ENCODE measurements at places on chromosomes 13 and 19.

DNA sequence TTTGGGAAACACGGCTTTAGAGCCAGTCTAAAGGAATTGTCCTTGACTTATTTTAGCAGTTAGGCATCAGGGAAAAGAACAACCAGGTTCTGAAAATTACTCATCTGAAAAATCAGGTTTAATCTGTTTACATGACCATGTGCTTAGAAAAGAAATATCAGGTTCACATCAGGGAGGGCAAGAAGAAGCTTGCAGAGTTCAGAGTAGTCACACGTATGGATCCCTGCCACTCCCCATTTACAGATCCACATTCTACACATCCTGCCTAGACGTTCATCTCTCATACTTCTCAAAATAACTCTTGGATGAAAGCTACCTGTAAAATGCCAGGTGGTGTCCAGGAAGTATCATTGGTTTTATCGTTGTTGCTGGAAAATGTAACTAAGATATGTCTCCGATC, 14.0 kb upstream of the PHF11 start:
- no peak for DNase-seq

- DNase-seq = no peak
Observed at GRCh38 chr13:29355029-29355428, 240.5 kb downstream of the SLC7A1 start.

- no peak for DNase-seq
Observed at GRCh38 chr13:90713441-90714133, 633.9 kb upstream of the MIR17HG start.

- no peak for DNase-seq
Observed at GRCh38 chr13:110610955-110611595, 4.3 kb upstream of the NAXD start.

- DNase-seq = no peak
Observed at GRCh38 chr13:45416516-45417128, 1.6 kb downstream of the SLC25A30 start.

DNA sequence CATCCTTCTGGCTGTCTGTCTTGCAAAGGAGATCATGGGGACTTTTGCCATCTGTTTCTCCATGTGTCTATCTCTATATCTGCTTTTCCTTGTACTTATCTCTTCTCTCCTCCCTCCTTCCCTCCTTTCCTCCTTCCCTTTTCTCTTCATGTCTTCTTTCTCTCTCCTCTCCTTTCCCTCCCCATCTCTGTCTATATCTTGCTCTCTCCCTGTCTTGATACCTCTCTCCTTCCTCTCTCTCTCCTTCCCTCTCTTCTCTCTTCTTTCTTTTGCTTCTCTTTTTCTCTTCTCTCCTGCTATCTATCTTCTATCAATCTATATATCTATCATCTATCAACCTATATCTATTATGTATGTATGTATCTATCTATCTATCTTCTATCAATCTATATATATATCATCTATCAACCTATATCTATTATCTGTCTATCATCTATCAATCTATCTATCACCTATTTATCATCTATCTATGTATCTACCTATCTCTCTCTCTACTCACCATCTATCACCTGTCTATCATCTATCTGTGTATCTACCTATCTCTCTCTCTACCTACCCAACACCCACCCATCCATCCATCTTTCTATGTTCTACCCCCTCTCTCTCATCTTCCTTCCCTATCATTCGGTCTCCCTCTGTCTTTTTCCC, 27.5 kb downstream of the SPTBN4 start:
- DNase-seq = no peak

GRCh38 chr13:74187564-74187963, 53.4 kb upstream of the KLF12 start:
- no peak for DNase-seq

DNA sequence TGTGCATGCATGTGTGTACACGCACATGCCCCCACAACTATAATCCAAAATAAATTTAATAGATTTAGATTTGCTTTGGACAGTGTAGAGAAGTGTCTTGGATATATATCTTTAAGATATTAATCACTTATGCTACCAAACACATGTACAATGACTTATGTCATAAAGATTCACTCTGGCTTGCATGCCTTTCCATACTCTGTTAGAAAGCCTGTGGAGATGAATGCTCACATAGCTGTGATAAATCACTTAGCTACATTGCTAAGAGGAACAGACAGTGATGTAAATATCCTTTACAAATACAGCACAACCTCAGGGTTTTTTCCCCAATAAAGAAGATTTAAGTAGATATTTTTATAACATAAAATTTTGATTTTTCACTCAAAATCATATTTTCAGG, 2484.8 kb upstream of the PCDH20 start:
- DNase-seq = no peak

- DNase-seq = no peak
Observed at GRCh38 chr19:12647490-12648071, 19.0 kb downstream of the MAN2B1 start.

- no peak for DNase-seq
Observed at GRCh38 chr13:83386609-83387008, 495.7 kb downstream of the SLITRK1 start.

DNA sequence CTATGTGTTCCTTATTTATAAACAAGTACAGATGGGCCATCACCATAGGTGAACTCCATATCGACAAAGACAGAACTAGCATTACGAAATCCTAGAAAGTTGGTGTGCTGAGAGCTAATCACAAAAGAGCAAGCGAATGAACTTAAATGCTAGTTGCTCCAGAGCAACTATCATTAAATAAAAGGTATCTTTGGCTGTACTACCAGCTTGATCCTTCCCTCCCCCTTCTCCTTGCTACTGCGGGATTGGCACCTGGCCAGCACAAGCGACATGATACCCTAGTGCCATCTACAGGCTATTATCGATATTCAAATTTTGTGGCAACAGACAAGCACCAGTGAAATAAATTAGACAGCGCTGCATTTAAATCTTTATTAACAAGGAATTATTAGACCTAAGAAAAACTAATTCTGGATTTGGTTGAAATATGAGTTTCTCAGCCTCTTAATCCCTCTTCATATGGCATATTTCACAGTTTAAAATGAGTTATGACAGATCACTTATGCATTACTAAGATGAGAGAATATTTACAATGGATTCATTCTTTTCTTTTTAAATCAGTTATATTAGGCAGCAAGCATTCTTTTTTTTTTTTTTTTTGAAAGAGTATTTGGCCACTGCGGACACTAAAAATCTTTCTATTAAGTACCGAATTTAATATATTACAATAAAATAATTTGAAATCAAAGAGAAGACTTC, 5.8 kb downstream of the PCDH9 start:
- DNase-seq = peak; percentile 83

DNA sequence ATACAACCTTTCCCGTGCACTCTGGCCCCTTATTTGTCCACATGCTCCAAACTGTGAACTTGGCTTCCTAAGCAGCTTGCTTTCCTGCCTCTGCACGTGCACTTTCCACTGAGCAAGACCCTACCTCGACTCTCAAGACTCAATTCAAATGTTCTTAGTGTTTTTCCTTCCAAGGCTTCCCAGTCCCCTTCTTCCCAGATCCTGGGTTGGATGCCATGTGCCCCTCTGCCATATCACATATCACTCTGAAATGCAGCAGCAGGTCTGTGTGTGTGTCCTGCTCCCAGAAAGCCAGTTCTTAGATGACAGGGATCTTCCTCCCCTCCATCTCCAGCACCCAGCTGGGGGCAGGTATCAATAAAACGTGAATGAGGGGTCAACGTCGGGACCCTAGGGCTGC, 3.0 kb downstream of the ZNF557 start:
- no peak for DNase-seq

DNA sequence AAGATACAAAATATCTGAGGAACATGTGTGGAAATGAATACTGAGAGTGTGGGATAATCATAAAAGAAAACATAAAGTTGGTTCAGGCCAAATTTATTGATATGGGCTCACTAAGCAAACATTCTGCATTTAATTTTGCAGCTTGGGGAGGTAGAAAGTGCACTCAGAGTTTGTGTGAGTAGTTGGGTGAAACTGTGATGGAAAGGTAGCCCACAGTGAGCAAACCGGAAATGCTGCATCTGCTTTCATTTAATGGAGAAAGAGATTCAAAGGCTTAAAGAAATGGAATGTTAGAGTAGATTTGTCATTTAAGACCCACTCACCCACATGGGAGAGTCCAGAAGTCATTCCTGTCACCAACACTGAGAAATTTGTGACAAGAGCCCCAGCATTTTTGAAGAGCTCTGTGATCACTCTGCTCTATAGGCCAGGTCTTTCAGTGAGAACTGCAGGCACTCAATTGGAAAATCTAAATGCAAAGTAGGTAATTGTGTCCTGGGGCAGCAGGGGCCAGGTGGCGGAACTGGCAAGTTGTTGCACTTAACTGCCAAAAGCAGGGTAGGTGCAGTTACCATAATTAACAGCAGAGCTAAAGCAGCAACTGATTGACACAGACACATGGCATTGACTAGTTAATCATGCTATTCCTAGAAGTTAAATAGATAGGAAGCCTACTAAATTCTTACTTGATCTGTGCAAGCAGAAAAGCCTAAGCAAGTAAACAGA, 1228.3 kb upstream of the PCDH20 start:
- no peak for DNase-seq

GRCh38 chr19:20186174-20186573, 19.2 kb downstream of the ZNF486 start:
- no peak for DNase-seq

DNA sequence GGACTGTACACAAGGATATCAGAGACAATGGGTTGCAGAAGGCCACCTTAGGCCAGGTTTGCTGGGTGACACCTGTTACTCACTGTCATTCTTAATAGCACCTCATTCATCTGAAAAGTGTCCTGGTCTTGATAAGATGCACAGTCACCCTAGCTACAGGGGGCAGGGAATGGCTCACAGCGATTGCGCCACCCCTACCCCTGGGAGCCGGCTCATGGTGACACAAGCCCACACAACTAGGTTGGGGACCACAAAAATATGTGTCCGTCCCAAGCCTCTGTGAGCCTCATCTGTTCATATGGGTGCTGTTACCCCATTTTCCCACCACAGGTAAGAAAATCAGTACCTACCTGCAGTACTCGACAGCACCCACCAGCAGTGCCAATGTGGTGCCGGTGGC, 23.4 kb downstream of the MED26 start:
- DNase-seq = no peak

- no peak for DNase-seq
Observed at GRCh38 chr13:113860665-113861432, 3.0 kb downstream of the GAS6 start.

GRCh38 chr13:41394166-41394565, 63.2 kb upstream of the RGCC start:
- DNase-seq = no peak

DNA sequence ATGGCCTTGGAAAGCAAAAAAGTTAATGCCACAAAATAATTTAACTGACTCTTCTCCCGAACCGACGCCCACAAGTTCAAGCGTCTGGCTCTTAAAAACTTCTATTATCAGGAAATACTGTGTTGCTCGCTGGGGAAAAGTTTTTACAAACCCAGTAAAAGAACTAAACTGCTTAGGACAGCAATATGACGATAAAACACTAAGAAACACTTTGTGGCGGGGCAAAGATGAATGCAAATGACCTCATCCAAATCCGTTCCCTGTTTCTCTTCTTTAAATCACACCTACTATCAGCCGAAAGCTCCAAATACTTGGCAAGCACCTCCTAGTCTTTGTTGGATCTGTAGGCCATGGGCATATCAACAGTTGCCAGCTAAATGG, 4.9 kb downstream of the SIGLEC11 start:
- DNase-seq = no peak

GRCh38 chr19:50476224-50476906, at the start of the genes EMC10 and GARIN5A:
Gene EMC10, plus strand, starts transcription at chr19:50476507. Its CDS starts 38 bp downstream, at chr19:50476545.
Gene GARIN5A, minus strand, starts transcription at chr19:50476848. Its CDS starts 460 bp downstream, at chr19:50476388.
- DNase-seq = peak; percentile 89

DNA sequence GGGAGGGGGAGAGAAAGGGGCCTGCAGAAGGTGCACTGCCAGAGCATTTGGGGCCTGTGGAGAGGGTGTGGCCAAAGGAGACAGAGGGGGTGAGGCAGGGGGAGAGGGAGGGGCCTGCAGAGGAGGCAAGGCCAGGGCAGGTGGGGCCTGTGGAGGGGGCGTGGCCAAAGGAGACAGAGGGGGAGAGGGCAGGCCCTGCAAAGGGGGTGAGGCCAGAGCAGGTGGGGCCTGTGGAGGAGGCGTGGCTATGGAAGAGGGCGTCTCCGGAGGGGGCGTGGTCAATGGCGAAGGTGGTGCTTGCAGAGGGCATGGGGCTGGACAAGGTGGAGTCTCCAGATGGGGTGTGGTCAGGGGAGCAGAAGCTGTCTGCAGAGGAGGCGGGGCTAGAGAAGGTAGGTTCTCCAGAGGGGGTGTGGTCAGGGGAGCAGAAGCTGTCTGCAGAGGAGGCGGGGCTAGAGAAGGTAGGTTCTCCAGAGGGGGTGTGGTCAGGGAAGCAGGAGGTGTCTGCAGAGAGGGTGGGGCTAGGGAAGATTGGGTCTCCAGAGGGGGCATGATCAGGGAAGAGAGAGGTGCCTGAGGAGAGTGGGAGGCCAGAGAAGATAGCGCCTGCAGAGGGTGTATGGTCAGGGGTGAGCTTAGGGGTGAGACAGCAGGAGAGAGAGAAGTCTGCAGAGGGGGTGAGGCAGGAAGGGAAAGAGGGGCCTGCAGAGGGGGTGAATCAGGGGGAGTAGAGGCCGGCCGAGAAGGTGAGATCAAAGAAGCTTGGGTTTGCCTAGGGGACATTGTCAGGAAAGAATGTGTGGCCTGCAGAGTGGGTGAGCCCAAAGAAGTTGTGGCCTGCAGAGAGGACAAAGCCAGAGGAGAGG, 3.4 kb downstream of the PRR36 start:
- DNase-seq = no peak

DNA sequence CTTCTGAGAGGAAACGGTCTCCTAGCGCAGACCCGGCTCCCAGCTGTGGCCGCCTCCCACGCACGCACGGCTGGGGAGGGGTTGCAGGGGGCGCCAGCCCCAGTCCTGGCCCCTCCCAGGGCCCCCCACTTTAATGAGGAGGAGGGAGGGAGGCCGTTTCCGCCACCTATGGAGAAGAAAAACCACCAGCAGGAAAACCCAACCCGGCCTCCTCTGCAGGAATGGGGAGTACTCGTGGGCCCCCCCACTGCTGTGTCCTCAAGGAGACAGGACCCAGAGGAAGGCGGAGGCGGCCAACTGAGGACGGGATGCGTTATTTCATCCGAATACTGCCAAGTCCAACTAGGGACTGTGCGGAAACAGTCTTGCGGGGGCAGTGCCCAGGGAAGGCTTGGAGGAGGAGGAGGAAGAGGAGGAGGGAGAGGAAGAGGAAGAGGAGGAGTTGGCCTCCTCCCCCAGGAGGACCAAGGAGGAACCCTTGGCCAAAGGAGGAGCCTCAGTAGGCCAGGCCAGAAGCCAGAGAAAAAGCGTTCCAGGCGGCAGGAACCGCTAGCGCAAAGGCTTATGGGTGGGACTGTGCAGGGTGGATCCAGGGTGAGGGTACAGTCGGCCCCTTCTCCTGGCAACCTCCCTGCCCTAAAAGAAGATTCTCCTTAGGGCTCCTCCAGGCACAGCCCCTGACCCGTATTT, 3.9 kb upstream of the SSBP4 start:
- peak; percentile 78 for DNase-seq

DNA sequence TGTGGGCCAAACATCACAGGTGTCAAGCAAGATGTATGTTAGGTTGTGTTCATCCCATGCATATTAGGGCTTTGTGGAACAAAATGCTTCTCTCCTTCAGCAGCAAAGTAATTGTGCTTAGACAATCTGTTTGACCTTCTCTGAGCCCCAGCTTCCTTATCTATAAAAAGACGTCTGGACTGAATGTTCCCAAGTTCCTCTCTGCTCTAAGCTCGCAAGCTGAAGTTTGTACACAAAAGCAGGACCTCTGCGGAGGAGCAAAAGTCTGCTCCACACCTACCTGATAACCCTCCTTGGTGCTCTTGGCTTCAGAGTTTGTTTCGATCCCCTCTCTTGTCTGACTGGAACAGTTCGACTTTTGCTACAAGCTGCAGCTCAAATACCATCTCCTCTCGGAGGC, 95.7 kb upstream of the UBL3 start:
- DNase-seq = no peak

Measured in fibroblast of the conjunctiva (primary cell).